ENCODE measurements at places on chromosomes 12 and 14.
A peak's percentile ranks its signal among the peaks of the same experiment; 100 is the strongest.

DNA sequence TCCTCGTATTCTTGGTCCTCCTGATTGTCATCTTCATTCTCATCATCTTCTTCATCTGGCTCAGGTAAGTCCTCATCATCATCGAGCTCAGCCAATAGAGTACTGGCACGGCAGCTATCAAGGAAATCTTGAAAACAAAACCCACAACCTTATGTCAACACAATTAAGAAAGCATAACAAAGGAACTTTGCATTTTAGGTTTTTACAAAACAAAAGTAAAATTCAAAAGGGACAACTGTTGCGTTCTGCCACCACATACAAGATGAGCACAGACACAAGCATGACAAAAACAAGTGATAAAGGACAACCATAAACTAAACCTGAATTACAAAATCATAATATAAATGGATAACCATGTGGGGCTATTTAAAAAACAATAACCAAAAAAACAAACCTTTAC, 84.7 kb downstream of the HECTD1 start:
- DNase-seq: no peak

- DNase-seq: peak; percentile 49
Measured at GRCh38 chr12:83389237-83389996, 702.7 kb downstream of the TMTC2 start.

DNA sequence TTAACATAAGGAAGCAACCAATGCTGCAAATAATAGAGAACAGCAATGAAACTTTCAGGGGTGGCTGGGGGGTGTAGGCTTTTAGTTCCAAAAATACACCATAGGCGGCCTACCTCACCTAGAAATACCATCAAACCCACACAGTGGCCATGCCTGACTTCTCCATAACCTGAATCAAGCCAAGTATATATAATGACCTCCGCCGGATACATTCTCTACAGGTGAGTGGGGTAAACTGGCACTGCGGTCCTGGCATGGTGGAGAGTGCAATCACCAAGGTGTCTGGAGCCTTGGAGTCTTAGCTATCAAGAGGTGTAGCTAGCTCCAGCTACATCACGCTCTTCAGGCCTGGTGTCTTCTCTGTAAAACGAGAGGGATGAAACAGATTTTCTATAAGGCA, 1.2 kb downstream of the ZBTB25 start:
- DNase-seq: no peak

GRCh38 chr14:95758331-95758730, 44.4 kb upstream of the TCL1A start:
- no peak for DNase-seq

GRCh38 chr12:87280356-87280755, 748.8 kb downstream of the C12orf50 start:
- peak; percentile 22 for DNase-seq

DNA sequence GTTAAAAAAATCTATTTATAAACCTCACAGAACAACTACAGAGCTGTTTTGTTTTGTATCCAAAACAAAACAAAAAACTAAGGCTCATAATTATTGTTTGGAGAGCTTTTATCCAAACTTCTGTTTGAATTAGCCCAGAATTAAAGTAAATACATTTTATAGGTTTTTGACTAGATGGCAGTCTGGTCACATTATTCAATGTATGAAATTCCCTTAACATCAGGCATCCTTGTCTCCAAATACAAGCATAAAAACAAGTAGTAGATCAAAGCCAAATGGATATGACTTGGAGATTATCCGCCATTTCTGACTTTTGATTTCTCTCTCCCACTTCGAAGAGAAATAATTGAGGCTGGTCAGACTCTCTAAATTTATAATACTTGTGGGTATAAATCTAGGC, 63.5 kb downstream of the SLC38A1 start:
- DNase-seq: peak; percentile 42

- DNase-seq: no peak
Measured at GRCh38 chr12:2495417-2496112, 299.2 kb upstream of the FKBP4 start.

DNA sequence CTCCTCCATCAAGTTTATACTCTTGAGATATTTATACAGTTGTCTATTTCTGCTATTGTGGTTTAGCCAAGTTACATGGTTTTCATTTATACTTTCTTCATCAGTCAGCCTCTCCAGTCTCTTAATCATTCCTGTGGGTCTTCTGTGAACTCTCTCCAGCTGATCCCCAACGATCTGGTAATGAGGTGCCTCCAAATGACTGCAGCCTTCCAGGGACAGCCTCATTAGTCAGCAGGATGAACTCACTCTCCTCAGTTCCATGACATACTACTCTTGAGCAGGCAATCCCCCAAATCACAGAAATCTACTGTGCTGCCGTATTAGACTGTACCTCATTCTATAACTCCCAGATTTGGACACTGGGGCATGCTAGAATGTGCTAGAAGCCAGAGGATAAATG, 15.3 kb downstream of the AREL1 start:
- DNase-seq: peak; percentile 38

DNA sequence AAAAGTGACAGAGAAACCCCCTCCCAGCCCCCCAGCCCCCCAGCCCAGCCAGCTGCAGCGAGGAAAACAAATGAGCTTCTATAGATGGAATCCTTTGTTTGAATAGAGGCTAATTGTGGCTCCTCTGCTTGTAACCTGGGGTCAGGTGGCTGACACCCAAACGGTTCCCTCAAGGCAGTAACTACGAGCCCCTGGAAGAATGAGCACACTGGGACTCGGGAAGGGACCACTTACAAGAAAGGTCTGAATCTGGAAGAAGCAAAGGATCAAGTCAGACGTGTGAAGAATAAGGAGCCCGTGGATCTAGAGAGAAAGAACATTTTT, 108.7 kb upstream of the FUT8 start:
- no peak for DNase-seq

DNA sequence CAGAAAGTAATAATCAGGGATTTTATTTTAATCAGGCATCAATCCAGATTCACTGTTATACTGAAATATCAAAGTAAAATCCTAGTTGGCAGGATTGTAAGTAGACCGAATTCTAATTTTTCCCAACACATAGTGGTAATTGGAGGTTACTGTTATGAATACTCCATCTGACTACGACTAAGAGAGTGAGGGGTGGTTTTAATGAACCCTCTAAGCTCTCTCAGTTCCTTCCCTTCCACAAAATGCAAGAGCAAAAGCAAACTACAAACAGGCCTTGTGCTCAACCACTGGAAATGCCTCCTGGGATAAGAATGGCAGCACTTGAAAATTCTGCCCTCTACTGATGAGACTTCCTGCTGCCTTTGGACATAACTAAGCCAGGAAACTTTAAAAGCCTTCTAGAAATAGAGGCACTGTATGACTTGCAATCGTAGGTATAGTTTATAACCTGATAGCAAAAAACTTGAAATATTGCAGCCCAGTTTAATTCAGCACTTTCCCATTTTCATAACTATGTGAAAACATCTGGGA, 184.8 kb downstream of the SLC16A7 start:
- DNase-seq: no peak

- peak; percentile 94 for DNase-seq
Measured at GRCh38 chr12:108689314-108690190, 41.8 kb downstream of the CORO1C start.

- DNase-seq: no peak
Measured at GRCh38 chr14:70087380-70087697, 101.4 kb downstream of the SLC8A3 start.

DNA sequence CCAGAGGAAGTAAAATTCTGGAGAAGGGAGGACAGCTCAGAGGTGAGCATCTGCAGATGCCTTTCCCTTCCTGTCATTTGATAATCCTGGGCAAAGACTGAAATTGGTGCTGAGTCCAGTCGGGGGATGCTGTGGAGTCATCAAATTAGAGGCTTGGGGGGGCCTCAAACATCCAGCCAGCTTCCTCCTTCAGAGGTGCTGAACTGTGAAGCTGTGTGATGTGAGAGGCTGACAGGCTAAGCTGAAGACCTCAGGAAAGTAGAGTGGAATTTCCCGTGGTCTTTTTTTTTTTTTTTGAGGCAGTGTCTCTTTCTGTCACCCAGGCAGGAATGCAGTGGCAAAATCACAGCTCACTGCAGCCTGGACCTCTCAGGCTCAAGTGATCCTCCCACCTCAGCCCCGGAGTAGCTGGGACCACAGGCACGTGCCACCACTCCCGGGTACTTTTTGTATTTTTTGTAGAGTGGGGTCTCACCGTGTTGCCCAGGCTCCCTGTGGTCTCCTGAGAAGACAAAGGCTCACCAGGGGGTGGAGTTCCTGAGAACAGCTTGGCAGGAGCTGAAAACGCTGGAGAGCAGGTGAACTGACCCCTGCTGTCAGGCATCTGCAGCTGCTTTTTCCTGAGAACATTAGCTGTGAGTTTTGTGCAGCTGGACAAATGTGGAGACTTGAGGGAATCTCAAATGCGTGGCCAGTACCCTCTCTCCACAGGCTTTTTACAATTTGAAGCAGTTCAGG, 6.1 kb upstream of the TCL1B start:
- no peak for DNase-seq

GRCh38 chr14:53509276-53510244, 356.4 kb upstream of the DDHD1 start:
- DNase-seq: no peak

DNA sequence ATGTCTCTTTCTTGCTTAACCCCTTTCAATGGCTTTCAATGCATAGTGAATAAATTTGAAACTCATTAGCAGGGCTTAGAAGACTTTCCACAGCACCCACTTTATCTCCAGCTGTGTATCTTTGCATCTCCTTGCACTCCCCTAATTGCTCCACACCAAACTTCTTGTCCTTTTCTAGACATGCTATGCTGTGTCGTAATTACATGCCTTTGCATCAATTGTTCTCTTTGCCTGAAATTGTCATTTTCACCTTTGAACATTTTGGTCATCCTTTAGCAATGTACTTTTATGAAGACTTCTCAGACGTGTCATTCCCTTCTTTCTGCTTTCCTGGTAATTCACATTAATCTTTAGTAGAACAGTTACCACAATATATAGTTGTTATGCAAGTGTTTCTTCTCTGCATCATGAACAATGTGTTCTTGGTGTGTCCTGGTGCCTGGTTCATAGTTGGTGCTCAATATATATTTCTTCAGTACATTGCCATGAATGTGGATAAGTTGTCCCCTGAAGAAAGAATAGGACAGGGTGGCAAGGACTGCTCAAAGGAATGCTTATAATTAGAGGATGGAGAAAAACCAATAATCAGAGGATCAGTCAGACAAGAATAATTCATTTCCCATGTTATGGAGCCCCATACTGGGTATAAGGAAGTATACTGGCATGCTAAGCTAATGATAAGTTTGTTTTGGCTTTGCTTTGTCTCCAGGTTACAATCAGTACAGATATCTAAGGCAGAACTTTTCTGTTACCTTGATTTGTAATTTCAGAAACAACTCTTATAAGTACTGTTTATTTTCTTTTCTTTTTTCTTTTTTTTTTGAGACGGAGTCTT, 27.2 kb downstream of the ARF6 start:
- no peak for DNase-seq

GRCh38 chr14:90536511-90537191, 139.8 kb downstream of the CALM1 start:
- DNase-seq: no peak

DNA sequence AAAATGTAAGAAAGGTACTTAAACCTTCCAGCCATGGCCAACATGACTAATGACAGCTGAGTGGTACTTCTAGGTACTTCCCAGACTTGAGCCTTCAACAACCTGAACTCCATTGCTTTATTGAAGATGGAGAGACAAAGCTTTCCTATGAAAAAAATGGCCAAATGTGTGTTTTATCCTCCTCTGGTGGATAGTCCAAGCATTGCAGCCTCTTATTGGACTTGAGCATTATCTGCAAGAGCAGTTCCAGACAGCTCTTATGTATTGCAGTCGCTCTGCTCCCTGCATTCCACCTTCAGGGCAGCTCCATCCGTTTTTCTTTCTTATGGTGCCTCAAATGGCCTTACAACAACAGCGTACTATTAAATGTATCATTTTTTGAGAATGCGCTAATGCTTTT, 588.2 kb downstream of the NRXN3 start:
- DNase-seq: peak; percentile 13

DNA sequence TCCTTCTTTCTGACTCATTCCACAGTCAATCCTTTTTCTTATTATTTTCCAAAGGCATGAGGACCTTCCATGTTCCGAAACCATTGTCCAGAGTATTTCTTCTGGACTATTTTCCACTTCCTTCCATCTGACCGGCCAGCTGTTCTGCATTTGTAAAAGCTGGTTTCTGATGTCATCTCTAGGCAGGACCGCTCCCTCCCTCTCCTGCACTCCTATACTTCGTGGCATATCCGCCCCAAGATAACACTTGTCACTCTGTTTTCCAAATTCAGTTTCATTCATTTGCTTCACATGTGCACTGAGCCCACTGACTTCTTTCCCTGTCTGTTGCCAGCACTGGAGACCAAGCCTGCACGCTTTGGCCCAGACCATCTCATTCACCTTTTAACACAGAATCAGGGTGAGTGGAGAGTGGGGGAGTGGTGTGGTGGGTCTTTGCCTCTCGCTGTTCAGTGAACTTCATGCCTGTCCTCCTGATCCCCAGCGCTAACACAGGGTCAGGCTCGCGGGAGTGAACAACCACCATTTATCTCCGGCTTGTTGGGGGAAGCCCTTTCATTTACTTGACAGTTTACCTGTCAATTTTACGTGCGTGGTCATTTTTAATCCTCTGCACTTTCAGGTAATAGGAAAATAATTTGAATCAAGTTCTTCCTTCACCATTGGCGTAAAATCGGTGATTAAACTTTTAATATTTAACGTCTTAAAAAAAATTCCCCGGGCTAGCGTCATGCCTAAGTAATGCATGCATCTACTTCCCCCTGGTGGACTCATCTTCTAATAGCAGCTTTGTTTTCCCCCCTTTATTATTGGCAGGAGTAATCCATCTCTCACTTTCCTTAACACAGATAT, 52.5 kb downstream of the C12orf75 start:
- peak; percentile 56 for DNase-seq

DNA sequence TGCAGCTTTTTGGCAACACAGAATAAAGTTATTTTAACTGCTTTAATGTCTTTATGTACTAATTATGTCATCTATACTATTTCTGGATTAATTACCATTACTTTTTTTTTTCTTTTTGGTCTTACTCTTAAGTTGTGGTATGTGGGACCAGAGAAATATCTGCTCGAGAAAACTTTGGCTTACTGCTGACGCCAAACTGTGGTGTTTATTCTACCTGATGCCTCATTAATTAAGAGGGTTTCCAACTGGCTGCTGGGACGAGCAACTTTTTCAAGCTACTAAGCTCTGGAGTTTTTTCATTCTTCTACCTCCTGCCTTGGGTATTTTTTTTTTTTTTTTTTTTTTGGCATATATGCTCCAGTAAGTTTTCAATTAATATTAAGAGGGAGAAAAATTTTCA, 1257.5 kb downstream of the FSCB start:
- DNase-seq: no peak

- no peak for DNase-seq
Measured at GRCh38 chr14:91252871-91253794, 8.6 kb upstream of the GPR68 start.

GRCh38 chr12:115320451-115320850, 636.5 kb upstream of the TBX3 start:
- no peak for DNase-seq
